Breast epithelium (tissue), 4 donors: ENCODE measurements at places on chromosomes 12 and 14.

GRCh38 chr14:71529848-71530247 lies 402.4 kb upstream of the RGS6 start:
- no peak for DNase-seq
- no peaks in the 10 kb centered on the region for H3K27me3 ChIP-seq
- H3K4me1 ChIP-seq = no peaks in the 10 kb centered on the region
- peak overlapping the region; percentile 3 for H3K4me3 ChIP-seq
- H3K36me3 ChIP-seq = no peaks in the 10 kb centered on the region
- no peak overlapping the region for H3K27ac ChIP-seq

GRCh38 chr14:69263771-69264170 lies 3.8 kb downstream of the GALNT16 start:
- no peaks in the 10 kb centered on the region for H3K36me3 ChIP-seq
- peaks cover 13% of the 10 kb centered on the region for H3K27me3 ChIP-seq
- H3K4me1 ChIP-seq = no peaks in the 10 kb centered on the region
- H3K4me3 ChIP-seq = no peak overlapping the region

DNA sequence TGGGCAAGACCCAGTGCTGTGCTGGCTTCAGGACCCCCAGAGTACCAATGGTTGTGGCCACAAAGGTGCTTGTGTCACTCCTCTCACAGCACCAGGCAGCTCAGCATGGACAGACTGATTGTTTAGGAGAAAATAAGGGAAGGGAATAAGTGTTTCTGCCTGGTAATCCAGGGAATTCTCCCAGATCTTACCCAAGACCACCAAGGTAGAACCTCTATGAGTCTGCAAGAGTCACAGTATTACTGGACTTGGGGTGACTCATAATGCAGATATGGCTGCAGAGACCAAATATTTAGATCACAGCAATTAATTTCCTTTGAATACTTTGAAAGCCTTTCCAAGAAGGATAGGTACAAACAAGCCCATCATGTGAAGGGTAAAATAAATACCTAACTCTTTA lies 1178.3 kb upstream of the FLRT2 start:
- no peaks in the 10 kb centered on the region for H3K4me1 ChIP-seq
- H3K27ac ChIP-seq = no peak overlapping the region
- H3K27me3 ChIP-seq = no peaks in the 10 kb centered on the region
- no peak overlapping the region for H3K4me3 ChIP-seq

DNA sequence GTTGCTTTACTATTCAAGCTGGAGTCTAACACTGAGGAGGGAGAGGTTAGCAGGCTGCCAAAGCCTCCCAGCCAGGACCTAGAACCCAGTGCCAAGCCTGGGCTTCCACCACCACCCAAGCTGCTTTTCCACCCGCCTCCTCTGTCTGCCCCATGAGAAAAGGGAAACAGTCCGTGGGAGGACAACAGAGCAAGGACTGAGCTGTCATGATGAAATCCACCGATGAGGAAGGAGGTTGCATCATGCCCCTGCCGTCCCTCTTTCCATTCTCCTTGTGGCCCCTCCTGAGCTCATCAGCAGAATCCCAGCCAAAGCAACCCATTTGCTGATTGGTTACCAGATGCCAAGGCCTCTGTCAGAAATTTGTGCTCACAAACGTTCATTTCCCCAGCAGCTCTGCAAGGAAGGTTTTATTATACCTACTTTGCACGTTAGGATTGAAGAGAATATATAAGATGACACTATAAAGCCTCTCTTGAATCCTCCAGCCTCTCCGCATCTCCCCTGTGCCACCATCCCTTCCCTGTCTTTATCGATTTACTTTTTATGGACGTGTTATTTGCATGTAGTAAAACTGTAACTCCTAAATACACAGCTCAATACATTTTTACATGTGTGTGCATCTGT lies 6.3 kb upstream of the SERPINA1 start:
- H3K4me3 ChIP-seq = no peak overlapping the region
- no peaks in the 10 kb centered on the region for H3K27me3 ChIP-seq
- H3K36me3 ChIP-seq = no peaks in the 10 kb centered on the region

GRCh38 chr12:17478908-17479673 lies 610.9 kb downstream of the RERGL start:
- H3K4me3 ChIP-seq = no peak overlapping the region
- no peak overlapping the region for H3K27ac ChIP-seq
- no peak for DNase-seq
- H3K36me3 ChIP-seq = no peaks in the 10 kb centered on the region
- no peaks in the 10 kb centered on the region for H3K27me3 ChIP-seq
- no peaks in the 10 kb centered on the region for H3K4me1 ChIP-seq

DNA sequence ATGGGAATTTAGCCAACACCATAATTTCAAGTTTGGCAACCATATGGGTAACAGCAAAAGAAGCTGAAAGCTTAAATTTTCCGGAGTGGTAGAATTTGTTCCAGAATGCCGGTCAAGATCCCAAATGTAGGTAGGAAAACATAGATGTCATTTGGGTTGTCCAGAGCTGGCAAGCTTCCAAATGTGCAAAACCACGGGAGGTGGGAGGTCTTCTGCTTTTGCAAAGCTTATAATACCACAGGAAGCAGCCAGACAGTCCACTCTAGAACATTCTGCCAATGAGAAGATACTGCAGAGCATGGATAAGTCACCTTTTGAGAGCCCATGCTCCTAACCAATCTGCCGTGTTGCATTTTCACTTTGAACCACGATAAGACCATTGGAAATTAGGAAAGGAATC lies 26.4 kb upstream of the BATF start:
- H3K36me3 ChIP-seq = no peaks in the 10 kb centered on the region
- H3K4me3 ChIP-seq = no peak overlapping the region
- H3K27me3 ChIP-seq = no peaks in the 10 kb centered on the region
- DNase-seq = no peak
- H3K27ac ChIP-seq = no peak overlapping the region

DNA sequence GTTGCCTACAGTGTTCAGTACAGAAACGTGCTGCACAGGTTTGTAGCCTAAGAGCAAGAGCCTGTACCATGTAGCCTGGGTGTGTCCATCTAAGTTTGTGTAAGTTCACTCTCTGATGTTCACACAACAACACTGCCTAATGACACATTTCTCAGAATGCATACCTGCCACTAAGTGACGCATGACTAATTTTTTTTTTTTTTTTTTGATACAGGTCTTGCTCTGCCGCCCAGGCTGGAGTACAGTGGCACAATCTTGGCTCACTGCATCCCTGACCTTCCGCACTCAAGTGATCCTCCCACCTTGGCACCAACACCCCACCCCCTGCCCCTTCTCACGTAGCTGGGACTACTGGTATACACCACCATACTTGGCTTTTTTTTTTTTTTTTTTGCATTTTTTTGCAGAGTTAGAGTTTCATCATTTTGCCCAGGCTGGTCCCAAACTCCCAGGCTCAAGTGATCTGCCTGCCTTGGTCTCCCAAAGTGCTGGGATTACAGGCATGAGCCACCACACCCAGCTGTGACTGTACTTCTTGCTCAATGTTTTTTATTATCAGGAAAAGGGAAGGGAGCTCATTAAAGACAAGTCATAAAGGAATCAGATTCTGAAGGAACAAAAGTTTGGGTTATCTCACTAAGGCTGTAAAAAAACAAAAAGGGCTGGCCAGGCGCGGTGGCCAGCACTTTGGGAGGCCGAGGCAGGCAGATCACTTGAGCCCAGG lies 10.0 kb upstream of the CDC42BPB start:
- no peak for DNase-seq
- H3K4me3 ChIP-seq = no peak overlapping the region
- no peaks in the 10 kb centered on the region for H3K36me3 ChIP-seq

GRCh38 chr12:6730169-6730568 lies 6.3 kb downstream of the COPS7A start:
- no peak overlapping the region for H3K4me3 ChIP-seq
- DNase-seq = no peak
- H3K36me3 ChIP-seq = peaks cover 15% of the 10 kb centered on the region
- H3K27ac ChIP-seq = no peak overlapping the region
- H3K4me1 ChIP-seq = no peaks in the 10 kb centered on the region

DNA sequence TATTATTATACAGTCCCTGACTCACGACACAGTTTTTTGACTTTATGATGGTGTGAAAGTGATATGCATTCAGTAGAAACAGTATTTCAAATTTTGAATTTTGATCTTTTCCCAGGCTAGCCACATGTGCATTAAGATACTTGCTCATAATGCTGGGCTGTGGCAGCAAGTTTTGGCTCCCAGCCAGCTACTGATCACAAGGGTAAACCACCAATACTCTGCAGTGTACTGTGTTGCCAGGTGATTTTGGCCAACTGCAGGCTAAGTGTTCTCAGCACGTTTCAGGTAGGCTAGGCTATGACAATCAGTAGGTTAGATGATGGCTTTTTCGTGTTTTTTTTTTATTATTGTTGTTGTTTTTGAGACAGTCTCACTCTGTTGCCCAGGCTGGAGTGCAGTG lies 69.4 kb upstream of the ACTN1 start:
- peak; percentile 73 for DNase-seq
- H3K27me3 ChIP-seq = no peaks in the 10 kb centered on the region
- no peaks in the 10 kb centered on the region for H3K36me3 ChIP-seq
- H3K4me3 ChIP-seq = no peak overlapping the region
- peak overlapping the region; percentile 51 for H3K27ac ChIP-seq

DNA sequence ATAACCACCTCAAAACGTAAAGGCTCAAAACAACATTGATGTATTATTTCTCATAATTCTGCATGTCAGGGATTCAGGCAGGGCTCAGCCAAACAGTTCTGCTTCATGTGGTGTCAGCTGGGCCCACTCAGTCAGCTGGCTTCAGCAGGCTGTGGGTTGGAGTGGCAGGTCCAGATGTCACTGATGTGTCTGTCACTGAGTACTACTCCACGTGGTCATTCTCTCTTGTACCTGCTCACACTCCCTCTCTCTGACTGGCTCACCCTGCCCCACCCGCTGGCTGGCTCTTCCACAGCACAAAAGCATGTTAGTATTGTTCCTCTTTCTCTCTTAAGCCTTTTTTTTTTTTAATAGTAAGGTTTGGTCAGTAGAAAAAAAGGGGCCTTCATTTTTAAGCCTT lies 182.4 kb downstream of the DICER1 start:
- no peak overlapping the region for H3K4me3 ChIP-seq
- no peaks in the 10 kb centered on the region for H3K4me1 ChIP-seq
- no peaks in the 10 kb centered on the region for H3K36me3 ChIP-seq

GRCh38 chr14:70884595-70885342 lies 22.5 kb upstream of the PCNX1 start:
- no peaks in the 10 kb centered on the region for H3K36me3 ChIP-seq
- no peaks in the 10 kb centered on the region for H3K4me1 ChIP-seq
- no peaks in the 10 kb centered on the region for H3K27me3 ChIP-seq
- no peak overlapping the region for H3K27ac ChIP-seq
- DNase-seq = no peak

DNA sequence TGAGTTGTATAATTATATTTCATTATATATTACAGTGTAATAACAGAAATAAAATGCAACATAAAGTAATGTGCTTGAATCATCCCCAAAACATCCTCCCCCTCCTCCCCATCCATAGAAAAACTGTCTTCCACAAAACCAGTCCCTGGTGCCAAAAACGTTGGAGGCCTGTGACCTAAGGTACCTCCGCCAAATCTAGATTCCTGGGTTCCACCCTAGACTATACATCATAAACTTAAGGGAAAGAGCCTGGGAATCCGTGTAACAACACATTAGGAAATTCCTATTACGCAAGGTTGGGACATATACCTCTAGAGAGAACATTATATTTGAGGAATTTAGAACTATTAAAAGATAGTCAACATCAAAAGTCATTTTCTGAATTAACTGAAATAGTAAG lies 38.0 kb downstream of the SPPL3 start:
- no peaks in the 10 kb centered on the region for H3K27me3 ChIP-seq
- no peak overlapping the region for H3K4me3 ChIP-seq
- DNase-seq = no peak
- no peaks in the 10 kb centered on the region for H3K4me1 ChIP-seq
- no peaks in the 10 kb centered on the region for H3K36me3 ChIP-seq
- no peak overlapping the region for H3K27ac ChIP-seq

DNA sequence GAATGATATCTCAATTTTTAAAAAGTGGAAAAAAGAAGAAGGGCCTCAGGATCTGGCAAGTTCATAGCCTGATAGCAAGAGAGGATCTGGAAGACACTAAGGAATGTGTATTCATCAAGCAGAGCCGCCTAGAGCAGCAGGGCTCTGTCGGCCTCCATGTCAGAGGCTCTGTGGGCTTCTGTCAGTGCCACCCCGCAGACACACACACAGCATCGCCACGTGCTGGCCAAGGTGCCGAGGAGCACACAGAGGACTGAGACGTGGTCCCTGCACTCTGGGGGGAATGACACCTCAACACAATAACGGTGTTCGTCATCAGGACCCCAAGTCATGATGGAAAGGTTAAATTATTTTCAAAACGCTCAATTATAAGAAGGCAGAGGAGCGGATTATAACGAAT lies 21.3 kb upstream of the PRMT8 start:
- H3K4me1 ChIP-seq = no peaks in the 10 kb centered on the region
- H3K4me3 ChIP-seq = no peak overlapping the region
- DNase-seq = no peak
- no peak overlapping the region for H3K27ac ChIP-seq
- H3K27me3 ChIP-seq = no peaks in the 10 kb centered on the region

- H3K36me3 ChIP-seq = no peaks in the 10 kb centered on the region
- H3K27ac ChIP-seq = no peak overlapping the region
These were observed 246.1 kb upstream of the CRY1 start for GRCh38 chr12:107339487-107339886.

DNA sequence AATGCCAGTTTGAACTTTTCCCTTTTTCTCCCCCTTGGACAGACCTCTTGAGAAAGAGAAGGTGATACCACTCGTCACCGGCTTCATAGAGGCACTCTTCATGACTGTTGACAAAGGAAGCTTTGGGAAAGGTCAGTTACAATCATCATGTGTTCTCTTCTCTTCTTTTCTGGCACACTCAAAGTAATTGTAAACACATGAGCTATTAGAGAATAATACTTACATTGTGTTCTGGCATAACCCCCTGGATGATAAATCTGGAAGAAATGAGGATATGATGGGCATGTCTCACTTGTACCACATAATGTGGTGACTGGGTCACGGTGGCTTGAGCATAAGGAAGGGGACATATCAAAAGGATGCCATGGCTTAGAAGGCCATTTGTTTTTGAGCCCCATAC lies 20.0 kb downstream of the UTP20 start:
- H3K4me3 ChIP-seq = peak overlapping the region; percentile 35
- no peak for DNase-seq
- no peaks in the 10 kb centered on the region for H3K4me1 ChIP-seq
- H3K27ac ChIP-seq = peak overlapping the region; percentile 23
- H3K36me3 ChIP-seq = no peaks in the 10 kb centered on the region
- H3K27me3 ChIP-seq = no peaks in the 10 kb centered on the region

GRCh38 chr12:68331500-68331868 lies 678 bp downstream of the MDM1 start:
- no peak overlapping the region for H3K27ac ChIP-seq
- H3K4me3 ChIP-seq = peak overlapping the region; percentile 80
- no peak for DNase-seq
- H3K27me3 ChIP-seq = no peaks in the 10 kb centered on the region

DNA sequence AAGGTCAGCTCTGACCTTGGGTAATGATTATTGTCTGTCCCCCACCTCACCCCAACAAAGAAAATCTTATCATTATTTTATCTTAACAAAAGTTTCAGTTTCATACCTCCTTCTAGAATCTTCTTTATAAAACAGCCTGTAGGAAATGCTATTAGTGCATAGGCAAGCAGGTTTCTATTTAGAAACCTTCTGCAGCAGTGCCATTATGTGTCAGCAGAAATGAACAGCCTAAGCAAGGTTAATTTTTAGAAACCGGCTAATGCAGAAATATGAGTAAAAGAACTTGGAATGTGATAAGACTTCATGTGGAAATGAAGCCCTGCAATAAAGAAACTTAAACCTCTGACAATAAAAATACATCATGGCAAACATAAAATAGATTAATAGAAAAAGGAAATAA lies 814.4 kb downstream of the FSCB start:
- DNase-seq = no peak
- H3K27me3 ChIP-seq = no peaks in the 10 kb centered on the region
- no peaks in the 10 kb centered on the region for H3K4me1 ChIP-seq
- H3K36me3 ChIP-seq = no peaks in the 10 kb centered on the region
